Cerebellar nuclear complex (tissue), 1 donor: ENCODE measurements at places on chromosomes 6 and 20.

DNA sequence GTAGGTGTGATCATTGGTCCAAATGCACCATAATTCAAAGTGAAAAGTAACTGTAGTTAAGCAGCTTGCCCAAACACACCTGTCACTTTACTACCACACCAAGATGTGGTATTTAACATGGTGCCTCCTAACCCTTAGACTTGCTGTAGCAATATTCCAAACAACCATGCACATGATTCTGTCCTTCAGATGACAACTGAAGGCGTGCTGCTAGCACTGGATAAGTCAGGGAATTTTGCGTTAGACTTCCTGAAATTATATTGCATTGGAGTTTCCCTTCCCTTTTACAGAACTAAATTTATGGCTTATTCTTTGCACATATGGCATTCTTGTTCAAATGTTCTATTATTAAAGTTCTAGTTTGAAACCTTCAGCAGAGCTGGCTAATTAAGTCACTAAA is 106.2 kb downstream of the ARHGAP18 start:
- no peak for DNase-seq

DNA sequence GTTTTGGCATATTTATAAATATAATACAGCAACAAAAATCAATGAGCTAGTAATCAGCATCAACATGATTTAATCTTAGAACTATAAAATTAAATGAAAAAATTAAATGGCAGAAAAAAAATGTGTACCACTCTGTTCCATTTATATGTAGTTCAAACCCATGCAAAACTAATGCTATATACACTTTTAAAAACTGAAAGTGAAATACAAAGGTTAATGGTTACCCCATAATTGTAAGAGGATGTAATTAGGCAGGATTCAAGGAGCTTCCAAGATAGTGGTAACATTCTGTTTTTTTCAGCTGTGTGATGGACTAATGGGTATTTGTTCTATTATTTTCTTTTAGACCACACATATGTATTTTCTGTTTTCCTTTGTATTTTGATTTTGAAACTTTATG is 492.1 kb downstream of the UTRN start:
- DNase-seq = no peak

DNA sequence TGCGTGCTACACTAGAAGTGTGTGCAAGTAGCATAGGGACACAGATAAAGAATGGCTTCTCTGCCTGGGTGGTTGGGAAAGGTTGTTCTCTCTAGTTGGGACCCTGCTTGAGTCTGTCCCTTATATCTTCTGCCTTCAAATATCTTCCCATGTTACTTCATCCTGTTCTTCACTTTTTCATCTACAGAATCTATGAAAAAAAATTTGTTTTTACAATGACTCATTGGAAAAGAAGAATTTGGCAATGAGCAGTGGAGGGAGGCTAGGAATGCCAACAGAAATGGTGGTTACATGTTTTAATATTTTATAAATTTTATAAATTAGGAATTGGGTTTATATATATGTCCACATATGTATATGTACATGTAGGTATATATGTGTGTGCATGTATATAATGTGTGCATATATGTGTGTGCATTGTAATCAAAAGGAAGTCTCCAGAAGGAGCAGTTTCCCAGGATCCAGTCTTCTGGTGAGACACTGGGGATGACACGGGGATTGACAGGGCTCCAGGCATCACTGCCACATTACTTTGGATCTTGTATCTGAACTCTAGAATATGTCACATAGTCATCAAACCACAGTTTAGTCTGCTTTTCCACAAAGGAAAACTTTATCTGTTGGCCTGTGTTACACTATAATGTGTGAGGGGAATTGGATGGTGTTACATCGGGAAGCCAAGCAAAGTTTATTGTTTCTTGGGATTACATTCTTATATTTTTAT is 75.3 kb upstream of the RIPOR2 start:
- no peak for DNase-seq

GRCh38 chr6:16706911-16707783 is 54.1 kb downstream of the ATXN1 start:
- DNase-seq = no peak

DNA sequence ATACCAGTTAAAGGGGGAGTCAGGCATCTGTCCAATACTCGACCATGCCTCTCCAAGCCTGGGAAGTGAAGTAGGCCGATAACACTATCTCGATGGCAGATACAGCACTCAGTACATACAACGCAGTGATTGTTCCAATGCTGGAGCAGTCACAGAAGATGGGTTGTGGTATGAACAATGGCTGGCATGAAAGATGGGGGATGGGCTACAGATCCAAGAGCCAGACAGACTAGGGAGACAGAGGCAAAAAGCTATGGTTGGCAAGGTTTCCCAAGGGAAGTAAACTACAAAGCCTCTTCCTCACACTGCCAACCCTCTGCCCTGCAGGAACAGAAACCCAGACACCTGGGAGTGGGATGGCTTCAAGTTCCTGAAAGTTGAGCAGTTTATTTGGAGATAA is 19.2 kb downstream of the FKBP1A start:
- no peak for DNase-seq

- DNase-seq = no peak
These were observed 12.6 kb upstream of the DST start for GRCh38 chr6:56655249-56655648.

DNA sequence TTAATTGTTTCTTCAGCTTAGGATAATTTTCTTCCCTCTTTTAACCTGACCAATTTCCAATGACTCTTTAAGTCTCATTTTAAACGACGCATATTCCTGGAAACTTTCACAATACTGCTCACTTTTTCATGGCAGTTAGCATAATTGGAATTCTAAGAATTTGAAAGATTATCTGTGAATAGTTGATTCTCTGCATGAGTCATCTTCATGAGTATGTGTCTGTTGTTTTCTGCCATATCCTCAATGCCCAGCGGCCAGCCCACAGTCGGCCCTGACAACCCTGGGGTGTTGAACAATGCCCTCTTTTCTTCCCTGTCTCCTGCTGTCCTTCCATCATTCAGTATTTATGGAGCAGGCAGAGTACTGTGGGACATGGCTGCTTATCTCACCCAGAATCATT is 554.2 kb downstream of the CDH26 start:
- DNase-seq = no peak

GRCh38 chr6:63533952-63534351 is 38.3 kb upstream of the LOC128125822 start:
- DNase-seq = no peak

GRCh38 chr6:132316970-132317369 is 84.3 kb downstream of the MOXD1 start:
- DNase-seq = no peak

DNA sequence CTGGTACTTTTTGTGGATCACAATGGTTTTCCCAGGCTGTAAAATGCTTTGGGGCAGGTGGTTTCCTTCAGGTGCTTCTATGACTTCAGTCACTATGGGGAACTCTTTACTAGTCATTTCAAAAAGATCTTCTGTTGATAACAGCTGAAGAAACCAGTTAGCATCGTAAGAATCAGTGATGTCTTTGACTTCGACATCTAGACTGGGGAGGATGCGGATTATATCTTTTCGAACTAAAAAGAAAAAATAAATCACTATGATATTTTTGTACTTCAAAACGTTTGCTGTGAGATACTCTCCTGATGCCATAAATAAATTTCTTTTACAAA is 87.2 kb downstream of the THEMIS start:
- DNase-seq = no peak

GRCh38 chr6:169890049-169890448 is 138.6 kb downstream of the ERMARD start:
- DNase-seq = no peak

- no peak for DNase-seq
These were observed 584 bp downstream of the C20orf141 start for GRCh38 chr20:2815242-2815900.

DNA sequence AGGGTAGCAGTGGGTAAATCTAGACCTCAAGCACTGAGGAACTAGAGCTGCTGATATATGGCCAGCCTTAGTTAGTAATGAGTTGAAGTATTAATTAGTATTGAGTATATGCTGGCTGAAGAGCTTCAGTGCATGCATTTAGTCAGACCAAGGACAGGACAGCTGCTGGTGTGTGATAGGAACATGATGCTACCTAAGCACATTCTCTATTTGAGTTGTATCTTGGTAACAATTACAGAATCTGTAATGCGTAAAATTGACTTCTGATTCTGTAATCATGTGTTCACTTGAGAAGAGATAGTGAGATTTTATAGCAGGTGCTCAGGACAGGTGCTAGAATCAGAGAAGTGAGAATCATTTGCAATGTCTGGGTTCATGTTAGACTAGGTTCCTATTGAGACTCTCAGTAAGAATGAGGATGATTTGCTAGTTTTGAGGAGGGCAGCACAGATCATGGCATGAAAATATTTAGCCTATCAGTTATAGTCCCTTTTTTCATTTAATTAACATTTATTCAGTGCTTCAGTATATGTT is 369.4 kb upstream of the HS3ST5 start:
- DNase-seq = no peak

DNA sequence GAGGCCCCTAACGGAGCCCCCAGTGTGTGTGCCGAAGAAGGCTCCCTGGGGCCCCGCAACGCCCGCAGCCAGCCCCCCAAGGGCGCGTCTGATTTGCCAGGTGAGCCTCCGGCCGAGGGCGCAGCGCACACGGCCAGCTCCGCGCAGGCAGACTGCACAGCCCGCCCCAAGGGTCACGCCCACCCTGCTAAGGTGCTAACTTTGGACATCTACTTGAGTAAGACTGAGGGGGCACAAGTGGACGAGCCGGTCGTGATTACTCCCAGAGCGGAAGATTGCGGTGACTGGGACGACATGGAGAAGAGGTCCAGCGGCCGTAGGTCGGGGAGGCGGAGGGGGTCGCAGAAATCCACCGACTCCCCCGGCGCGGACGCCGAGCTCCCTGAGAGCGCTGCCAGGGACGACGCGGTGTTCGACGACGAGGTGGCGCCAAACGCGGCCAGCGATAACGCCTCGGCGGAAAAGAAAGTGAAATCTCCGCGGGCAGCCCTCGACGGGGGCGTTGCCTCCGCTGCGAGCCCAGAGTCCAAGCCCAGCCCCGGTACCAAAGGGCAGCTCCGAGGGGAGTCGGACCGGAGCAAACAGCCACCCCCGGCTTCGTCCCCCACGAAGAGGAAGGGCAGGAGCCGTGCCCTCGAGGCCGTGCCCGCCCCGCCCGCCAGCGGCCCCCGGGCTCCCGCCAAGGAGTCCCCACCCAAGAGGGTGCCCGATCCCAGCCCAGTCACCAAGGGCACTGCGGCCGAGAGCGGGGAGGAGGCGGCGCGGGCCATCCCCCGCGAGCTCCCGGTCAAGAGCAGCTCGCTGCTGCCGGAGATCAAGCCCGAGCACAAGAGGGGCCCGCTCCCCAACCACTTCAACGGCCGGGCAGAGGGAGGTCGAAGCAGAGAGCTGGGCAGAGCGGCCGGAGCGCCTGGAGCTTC is 117.0 kb downstream of the RTN4IP1 start:
- no peak for DNase-seq
